ENCODE measurements at places on chromosomes 7 and 10.

DNA sequence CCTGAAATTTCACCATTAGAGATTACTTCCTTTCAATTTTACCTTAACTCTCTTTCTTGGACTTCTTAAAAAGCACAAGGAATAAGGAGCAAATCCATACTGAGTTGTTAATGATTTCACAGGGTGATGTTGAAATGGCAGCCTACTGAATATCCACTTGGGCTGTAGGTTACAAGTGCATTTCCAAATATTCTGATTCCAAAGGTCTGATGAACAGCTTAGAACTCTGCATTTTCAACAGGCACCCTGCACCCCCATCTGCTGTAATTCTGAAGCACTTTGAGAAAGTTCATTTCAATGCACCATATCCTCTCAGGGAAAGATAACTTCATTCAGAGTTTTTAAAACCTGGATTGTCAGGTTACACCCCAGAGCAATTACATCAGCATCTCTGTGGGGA lies 368.4 kb downstream of the KCNMA1 start:
- DNase-seq: no peak

DNA sequence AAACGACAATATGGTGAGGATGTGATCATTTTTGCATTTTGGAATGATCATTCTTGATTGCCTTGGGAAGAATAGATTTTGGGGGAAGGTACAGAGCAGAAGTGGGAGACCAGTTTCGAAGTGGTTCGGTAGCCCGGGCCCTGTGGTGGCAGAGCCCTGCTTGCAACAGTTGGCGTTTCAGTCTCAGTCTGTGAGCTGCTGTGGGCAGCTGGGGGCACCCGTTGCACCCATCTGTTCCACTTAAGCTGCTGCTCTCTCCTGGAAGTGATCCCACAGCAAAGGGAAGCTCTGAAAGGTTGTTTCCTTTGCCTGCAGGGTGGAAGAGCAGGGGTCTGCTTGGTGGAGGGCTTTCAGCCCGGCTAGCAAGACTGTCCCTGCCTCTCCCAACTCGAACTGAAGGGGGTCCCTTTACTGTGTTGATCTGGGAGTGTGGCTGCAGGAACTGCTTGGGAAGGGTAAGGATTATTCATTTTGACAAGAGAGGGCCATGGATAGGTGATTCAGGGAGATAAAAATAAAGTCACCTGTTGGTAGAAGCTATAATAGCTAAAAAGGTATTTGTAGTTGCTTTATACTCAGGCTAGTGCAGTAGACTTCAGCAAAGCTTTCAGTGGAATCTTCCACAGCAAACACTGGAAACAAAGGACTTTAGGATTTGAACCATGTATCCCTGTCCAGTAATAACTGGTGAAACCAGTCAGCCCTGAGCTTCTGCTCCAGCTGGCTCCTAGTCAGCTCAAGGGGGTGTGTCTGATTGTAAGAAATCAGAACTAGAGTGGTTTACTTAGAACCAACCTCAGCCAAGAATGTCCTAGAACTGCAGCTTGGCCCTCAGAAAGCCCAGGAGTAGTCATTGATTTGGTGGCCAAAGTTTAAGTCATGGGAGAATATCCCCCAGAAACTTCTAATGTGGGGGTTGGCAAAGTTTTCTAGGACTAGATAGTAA lies 53.1 kb upstream of the PDCD4 start:
- DNase-seq: no peak

DNA sequence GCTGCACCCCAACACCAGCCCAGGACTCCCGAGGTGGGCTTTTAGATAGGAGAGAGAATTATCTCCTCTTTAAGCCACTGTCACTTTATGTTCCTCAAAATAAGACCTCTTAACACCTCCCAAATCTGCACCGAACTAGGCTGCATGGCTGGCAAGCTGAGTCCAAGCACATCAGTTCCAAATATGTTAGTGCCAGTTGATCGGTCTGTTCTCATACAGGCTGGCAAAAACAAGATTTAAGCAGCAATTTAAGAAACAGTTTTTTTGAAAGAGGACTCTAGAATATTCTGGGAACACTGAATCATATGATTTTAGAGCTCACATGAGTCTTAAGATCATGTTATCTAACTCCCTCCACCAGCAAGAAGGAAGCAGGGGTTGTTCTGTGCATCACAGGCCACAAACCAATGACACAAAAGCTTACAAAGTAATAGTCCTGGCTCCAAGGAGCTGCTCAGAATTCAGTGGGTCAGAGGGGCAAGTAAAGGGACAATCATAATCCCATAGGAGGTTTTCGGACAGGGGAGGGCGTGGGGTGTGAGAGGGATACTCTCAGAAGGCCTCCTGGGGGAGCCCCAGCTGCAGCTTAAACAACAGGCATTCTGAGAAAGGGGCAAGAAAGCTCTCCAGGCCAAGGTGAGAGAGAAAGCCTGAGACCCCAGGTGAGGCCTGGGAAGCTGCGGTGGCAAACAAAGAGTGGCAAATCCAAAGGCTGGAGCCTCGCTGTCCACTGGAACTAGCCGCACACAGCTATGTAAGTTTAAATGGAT lies 7.1 kb downstream of the COBL start:
- no peak for DNase-seq

DNA sequence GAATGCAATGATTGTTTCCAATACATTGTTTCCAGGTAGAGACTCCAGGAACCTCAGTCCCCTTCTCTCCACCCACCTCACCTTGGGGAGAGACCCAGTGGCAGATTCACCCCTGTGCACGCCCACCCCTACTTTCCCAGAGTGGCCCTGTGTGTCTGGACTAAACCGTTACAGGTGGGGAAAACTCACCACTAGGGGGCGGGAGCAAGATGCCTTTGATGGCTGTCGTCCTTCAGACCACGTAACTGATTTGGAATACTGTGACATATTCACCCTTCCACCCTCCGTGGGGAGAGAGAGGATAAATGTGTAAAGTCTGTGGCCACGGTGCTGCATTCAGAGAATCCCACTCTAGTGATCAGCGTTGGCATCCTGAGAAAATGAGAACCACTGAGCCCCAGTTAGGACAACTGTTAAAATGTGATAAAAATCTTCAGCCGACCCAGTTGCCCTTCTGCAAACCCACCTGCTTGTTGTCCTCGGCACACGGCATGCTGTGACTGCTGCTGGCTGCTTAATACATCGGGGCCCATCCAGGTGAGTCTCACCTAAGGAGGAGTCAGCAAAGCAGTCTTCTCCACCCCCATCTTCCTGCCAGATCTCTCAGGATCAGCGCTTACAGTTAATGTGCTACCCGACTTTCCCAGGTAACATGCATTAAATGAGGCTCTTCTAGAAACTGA lies 41.5 kb upstream of the NMT2 start:
- peak; percentile 77 for DNase-seq

GRCh38 chr7:13933536-13933935 lies 55.9 kb downstream of the ETV1 start:
- no peak for DNase-seq

DNA sequence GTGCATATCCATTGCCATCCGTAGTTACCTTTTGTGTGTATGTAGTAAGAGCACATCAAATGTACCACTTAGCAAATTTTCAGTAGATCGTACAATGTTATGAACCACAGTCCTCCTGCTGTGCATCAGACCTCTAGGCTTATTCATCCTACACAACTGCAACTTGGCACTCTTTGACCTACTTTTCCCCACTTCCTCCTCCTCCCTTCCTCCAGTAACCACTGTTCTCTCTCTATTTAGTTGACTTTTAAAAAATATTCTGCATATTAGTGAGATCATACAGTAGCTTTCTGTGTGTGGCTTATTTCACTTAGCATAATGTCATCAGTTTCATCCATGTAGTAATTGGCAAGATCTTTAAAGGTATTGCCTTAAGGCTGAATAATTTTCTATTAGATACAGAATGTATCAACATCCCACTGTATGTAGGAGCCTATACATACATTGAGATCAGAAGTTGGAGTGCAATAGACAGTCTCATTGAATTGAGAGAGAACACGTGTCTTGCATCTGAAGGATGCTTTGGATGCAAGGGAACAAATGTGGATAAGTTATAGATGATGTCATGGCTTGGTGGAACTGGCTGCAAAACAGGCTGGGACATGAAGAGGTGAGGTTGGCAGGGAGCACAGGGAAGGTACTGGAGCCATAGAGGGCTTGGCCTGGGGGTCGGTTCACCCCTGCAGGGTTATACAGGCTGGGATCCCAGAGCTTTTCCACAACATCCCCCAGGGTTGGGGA lies 83.0 kb upstream of the FAM180A start:
- DNase-seq: no peak

- DNase-seq: no peak
These were observed 190.7 kb upstream of the CHRM2 start for GRCh38 chr7:136677471-136678365.

DNA sequence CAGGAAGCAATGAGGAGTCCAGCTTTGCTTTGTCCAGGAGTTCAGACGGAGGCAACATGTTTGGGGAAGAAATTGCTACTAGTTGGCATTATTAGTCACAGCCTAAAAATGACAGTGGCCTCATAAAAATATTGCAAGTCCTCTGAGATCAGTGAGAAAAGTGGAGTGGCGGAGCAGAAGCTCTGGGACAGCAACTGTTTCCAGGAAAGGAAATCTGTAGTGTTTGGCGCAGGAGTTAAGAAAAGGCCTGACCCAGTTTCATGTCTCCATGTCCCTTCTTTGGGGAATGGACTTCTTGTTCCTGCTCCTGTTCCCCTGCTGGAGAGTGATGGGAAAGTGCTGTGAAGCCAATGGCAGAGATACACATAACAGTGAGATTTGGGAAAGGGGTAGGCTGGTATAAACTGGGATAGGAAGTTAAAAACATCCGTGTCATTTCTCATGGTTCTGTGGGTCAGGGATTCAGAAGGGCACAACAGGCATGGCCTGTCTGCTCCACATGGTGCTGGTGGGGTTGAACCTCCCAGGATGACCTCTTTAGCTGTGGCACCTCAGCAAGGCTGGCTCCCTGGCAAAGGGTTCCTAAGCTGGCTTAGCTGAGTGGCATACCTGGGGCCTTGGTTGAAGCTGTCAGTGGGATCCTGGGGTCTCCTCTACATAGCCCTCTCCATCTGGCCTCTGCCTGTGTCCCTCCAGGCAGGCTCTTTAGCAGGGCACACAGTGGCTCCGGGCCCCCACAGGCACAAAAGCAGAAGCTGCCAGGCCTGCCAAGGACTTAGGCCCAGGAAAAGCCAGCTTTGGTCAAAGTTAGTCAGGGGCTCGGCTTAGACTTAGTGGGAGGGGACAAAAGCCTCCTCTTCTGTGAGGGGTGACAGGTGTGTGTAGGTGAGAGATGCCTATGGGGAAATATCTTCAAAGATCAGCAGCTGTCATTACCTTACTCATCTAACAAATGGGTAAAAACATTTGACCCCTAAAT lies 77.7 kb downstream of the WDFY4 start:
- DNase-seq: no peak

DNA sequence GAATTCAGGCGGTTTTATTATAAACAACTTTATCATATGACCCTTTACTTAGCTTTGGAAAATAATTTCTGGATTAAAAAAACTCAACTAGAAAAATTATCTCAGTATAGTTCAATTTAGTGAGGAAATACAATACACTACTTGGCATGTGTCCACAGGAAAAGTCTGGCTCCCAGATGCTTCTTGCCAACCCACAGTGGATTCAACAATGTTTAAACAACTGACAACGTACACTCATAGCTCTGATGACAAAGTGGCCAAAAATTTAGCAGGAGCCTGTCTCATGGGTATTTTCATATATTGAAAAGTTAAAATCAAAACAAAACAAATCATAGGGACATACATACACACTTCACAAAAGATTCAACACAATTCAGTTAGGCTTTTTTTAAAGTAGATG lies 158.8 kb downstream of the SKAP2 start:
- no peak for DNase-seq

DNA sequence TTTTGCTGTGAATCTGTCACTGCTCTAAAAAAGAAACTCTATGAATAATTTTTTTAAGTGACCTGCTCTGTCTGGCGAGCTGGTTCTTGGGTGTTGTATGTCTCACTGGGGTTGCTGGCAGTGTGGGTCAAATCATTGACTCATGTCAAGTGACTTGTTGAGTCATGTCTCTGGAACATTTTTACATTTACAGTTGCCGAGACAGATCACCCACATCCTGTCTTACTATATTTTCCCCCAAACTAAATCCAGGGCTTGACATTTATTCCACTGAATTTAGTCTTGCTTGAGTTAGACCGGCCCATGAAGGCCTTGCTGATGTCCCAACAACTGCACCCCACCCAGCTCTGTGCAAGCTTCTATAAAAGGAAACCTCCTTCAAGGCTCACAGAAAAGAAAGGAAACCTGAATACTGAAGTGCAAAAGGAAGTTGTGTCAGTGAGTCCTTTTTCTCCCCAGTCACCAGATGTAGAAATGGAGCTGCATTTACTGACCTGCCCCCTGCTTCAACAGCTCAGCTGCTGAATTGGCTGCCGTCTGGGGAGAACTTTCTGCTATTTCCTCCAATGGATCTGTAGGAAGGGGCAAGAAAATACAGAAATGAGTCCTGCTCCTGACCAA lies 290.3 kb downstream of the TNS3 start:
- DNase-seq: no peak

- no peak for DNase-seq
These were observed 3.6 kb downstream of the FIGNL1 start for GRCh38 chr7:50446542-50446960.

DNA sequence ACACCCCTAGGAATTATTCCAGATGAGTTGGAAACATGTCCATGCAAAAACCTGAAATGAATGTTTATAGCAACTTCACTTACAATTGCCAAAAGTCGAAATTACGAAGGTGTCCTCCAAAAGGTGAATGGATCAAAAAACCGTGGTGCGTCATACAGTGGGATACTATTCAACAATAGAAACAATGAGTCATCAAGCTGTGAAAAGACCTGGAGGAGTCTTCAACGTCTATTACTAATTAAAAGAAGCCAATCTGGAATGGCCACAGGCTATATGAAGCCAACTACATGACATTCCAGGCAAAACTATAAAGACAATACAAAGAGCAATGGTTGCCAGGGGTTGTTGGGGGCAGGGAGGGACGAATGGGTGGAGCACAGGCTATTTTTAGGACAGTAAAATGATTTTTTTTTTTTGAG lies 12.6 kb upstream of the PPP2R2D start:
- DNase-seq: no peak

DNA sequence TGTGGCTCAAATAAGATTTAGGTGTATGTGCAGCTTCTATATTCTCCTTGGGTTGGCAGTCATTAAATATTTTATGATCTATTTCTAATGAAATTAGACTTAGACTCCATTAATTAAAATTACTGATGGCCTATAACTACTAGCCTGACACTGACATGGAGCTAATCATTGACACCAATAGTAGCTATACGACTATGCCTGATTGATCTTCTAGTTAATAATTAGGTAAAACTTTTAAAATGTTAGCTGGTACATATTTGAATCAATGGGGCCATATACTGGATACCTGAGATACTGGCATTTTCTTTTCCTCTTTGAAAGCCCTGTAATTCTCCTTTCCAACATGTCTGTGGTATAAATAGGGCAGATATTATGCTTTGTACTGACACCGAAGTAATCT lies 14.4 kb downstream of the WEE2 start:
- no peak for DNase-seq

GRCh38 chr7:133820584-133820983 lies 306.6 kb upstream of the LRGUK start:
- no peak for DNase-seq

DNA sequence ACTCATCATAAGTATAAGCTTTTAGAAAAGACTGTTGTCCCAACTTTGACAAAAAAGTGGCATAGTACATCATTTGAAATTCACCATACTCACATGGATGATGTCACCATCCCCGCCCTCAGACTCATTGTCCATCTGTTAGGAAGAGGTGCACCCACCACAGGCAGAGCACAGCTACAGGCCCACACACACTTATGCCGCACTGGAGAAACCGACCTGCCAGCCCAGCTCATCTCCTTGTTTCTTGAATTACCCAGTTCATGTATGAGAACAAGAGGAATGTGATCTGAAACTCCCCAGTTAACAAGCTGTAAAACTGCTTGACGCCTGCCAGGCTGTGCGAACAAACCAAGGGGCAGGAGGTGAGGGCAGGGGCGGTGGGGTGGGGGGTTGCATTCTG lies 312.0 kb downstream of the DPP6 start:
- DNase-seq: no peak

Measured in stimulated activated CD8-positive, alpha-beta memory T cell treated with anti-CD3 and anti-CD28 coated beads, Interleukin-7, amount 100 ng/mL, for 1 hour (primary cell).